GM04504 (cell line): ENCODE measurements at places on chromosomes 3 and 15.

GRCh38 chr3:49358884-49359225 lies 702 bp upstream of the GPX1 start:
- DNase-seq: no peak

DNA sequence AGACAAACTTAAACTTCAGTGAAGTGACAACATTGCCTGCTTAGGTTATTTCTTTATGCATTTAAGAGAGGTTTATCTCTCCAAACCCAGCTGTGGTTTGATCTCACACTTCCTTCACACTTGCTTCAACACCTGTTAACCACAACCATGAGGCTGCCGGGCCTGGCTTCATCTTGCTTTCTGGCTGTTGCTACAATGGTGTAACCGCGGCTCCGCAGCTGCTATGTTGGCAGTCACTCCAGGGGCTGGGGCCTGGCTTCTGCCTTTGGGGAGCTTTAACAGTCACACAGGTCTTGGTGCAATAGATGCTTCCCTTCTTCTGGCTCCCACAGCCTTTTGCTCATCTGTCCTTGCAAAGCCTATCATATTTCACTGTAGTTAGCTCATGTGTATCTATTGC lies 72.9 kb upstream of the MNS1 start:
- no peak for DNase-seq

GRCh38 chr3:186882150-186882524 lies 39.6 kb downstream of the ADIPOQ start:
- DNase-seq: no peak

DNA sequence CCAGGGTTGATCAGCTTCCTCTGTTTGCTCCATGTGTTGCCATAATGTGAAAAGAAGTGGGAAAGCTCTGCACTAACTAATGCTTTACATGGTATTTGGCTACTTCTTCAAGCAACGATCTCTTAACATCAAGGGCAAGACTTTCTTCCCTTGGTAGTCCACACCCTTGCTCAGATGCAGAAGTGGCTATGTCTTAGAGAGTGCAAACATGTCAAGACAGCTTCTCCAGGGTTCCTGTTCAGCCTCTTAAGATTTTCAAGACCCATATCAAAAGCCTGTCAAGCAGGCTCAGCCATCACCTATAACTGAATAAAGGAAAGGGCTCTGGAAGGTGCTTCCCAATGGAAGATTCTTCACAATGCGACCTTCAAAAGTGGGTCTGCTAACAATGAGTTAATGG lies 64.8 kb upstream of the CSTA start:
- DNase-seq: no peak

DNA sequence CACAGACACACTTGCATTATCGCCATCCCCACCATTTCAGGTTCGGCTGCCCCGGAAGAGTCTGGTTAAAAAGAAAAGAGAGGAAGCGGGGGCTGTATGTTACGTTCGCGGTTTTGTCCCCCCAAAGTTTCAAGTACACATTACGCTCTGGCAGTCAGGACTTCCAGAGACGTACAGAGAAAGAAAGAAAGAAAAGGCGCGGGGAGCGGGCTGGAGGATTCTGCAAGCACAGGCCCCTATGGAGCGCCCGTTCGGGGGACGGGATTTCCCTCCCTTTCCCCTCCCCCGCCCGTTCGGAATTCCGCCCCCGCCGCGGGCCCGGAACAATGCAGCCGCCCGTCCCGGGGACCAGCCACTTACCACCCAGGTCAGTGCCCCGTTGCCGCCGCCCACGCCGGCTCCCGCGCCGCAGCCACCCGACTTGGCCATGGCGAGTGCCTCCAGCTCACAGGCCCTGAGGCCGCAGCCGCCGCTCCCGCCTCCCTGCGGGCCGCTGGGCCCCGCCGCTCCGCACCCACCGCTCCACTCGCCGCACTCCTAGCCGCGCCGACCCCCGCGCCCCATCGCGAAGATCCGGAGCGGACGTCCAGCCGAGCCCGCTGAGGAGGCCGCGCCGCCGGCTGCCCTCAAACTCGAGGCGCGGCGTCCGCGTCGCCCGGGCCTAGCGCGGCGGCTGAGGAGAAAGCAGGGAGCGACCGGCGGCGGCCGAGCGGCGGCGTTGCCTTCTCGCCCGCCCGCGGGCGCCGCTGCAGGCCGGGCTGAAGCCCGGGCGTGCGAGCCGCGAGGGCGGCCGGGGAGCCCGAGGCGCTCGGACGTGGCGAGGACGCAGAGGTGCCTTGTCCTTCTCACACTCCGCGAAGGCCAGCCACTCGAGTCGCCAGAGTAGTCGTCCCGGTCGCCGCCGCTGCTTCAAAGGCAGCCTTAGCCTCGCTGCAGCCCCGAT lies 567 bp downstream of the TOP2B start:
- DNase-seq: no peak

DNA sequence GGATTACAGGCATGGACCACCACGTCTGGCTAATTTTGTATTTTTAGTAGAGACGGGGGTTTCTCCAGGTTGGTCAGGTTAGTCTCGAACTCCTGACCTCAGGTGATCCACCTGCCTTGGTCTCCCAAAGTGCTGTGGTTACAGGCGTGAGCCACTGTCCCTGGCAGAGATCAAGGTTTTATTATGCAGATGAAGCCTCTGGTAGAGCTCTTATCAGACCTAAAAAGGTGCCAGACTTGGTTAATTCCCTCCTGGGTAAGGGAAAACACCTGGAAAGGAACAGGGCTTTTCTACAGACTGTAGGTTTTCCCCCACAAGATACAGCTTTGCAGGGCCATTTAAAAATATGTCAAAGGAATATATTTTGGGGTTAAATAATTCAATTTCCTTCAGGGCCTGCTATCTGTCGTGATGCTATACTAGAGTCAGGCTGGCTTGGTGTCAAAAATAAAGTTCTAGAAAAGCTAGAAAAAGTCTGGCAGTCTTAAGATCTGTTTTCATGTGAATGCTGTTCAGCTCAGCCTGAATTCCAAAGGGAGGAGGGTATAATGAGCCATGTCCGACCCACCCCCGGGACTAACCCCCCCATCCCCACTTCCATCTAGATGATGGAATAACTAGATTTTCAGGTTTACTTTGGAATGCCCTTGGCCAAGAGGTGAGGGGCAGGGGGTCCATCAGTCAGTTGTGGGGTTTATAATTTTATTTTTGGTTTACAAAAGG lies 1.9 kb upstream of the BLOC1S6 start:
- no peak for DNase-seq
